ENCODE measurements at places on chromosomes 4 and X. TPM values are rescaled to one million over a fixed set of nuclear protein-coding genes. Genes with fewer than 3 reads are reported as not detected.

Gene MAMLD1
- 0.43 TPM for total RNA-seq

Gene TRAM1L1
- total RNA-seq, result 3.3 TPM

Gene HAUS7
- total RNA-seq, result 101 TPM

Gene SSX3
- not detected for total RNA-seq

Gene ZBTB49
- total RNA-seq, result 0.52 TPM

Gene RENBP
- not detected for total RNA-seq

Gene NOX1
- total RNA-seq, result not detected

Gene SULT1B1
- total RNA-seq, result not detected

Gene SPINK2
- total RNA-seq, result not detected

Gene UGT2B10
- total RNA-seq, result not detected

Gene CDS1
- total RNA-seq, result not detected

Gene MAGEC2
- total RNA-seq, result not detected

Gene KLB
- not detected for total RNA-seq

Gene RNF150
- 9.1 TPM for total RNA-seq

GRCh38 chrX:24268786-24269185 lies 45.1 kb downstream of the SUPT20HL2 start:
- no peak for DNase-seq

- no peak for DNase-seq
These were observed 60.4 kb upstream of the IRF2 start for GRCh38 chr4:184534511-184535391.

- no peak for DNase-seq
These were observed 4.9 kb upstream of the ZNF630 start for GRCh38 chrX:48076343-48076742.

DNA sequence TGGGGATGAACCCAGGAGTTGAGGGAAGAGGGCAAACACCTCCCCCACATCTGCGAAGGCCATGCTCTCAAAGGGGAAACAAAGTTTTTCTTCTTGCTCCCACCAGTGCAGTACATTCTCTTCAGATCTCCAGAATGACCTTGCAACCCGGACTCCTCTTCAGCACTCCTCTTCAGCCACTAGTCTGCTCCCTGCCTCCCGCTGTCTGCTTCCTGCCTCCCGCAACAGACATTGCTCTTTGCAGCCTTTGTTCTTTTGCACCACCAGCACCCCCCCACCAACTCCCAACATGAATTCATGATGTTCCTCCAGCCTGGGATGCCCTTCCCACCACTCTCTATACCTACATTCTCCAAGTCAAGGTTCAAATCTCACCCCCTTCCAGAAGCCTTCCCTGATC lies 32.1 kb downstream of the UTP14A start:
- DNase-seq, result no peak

DNA sequence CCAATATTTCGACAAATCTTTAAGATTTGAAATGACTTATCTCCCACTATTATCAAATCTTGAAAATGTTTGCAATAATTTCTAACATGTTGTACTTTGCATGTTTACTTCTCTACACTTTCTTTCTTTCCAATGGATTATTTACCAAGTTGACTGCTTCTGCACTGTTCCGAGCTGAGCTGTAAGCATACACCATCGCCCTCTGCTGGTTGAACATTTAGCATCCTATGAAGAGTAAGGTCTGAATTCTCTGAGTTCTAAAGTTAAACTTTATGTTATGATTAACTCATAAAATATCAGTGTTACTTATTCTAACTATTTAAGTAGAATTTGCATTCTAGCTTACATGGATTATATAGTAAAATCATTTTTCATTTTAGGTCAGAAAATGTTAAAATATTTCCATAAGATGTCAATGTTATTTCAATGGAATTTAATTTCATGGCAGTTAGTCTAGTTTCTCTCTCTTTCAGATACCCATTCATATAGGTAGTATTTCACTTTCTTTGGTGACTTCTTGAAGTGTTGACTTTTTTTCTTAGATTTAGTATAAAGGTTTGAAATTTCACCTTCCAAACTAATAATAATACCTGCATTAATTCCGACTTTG lies 137.4 kb downstream of the DKK2 start:
- peak; percentile 15 for DNase-seq

- DNase-seq, result no peak
These were observed 37.4 kb upstream of the NDP start for GRCh38 chrX:44010626-44011025.

- peak; percentile 92 for DNase-seq
These were observed 2.2 kb downstream of the ATP8A1 start for GRCh38 chr4:42654631-42655268.

GRCh38 chr4:142354794-142355420 lies 491.2 kb downstream of the INPP4B start:
- no peak for DNase-seq

- DNase-seq, result no peak
These were observed 34.9 kb downstream of the TIGD2 start for GRCh38 chr4:89146196-89146595.

- DNase-seq, result no peak
These were observed 87.9 kb upstream of the WDR1 start for GRCh38 chr4:10204401-10205058.

DNA sequence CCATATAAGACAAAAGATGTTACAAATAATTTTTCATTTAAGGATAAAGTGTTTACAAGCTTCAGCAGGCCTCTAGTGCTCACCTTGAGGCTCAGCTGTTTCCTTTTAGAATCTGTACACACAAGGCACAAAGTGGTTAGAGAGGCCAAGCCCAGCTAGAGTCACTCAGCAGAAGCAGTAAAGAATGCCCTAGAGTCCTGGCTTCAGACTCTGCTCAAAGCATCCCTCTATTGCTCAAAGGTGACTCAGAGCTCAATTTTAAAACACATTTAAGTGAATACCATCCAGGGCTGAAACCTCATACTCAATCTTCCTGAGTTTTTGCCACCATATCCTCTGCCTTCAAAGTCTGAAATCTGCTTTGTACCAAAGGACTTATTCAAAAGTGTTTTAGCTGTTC lies 22.6 kb upstream of the PHF8 start:
- DNase-seq, result no peak

GRCh38 chr4:152290366-152290921 lies 245.4 kb downstream of the FBXW7 start:
- DNase-seq, result no peak

DNA sequence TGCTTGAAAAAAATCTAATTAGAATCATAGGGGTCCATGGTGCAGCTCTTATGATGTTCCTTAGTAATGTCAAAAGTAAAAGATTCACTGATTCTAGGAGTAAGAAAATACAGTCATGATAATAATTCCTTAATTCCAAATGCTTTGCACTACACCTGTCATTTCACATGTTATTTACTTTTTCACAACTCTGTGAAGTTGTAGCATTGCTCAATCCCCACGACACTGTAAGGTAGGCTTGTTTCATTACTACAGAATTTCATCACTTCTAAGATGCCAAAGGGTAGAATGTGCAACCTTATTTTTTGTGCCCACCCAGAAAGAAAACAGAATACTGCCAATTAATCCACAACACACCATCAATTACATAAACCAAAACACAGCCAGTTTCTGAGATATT lies 46.1 kb upstream of the LNX1 start:
- no peak for DNase-seq

DNA sequence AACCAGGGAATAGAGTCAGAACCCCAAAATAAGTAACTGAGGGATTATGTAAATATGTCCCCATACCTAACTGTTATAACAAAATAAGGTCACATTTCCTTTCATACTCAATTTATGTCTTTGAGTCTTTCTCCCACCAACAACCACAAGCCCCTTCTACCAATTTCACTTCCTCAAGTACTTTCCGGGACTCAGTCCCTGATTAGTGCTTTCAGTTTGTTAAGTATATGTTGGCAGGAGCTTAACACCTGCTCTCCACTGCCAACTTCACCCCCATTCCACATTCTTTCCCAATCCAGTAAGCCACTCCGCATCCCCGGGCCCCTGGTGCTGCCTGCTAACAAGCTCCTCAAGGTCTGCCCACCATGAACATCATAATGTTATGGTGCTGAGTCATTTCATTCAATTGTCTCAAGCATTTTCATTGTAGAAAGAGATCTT lies 71.3 kb upstream of the SPRY1 start:
- peak; percentile 15 for DNase-seq

GRCh38 chr4:20890761-20891160 lies 190.5 kb downstream of the PACRGL start:
- no peak for DNase-seq

DNA sequence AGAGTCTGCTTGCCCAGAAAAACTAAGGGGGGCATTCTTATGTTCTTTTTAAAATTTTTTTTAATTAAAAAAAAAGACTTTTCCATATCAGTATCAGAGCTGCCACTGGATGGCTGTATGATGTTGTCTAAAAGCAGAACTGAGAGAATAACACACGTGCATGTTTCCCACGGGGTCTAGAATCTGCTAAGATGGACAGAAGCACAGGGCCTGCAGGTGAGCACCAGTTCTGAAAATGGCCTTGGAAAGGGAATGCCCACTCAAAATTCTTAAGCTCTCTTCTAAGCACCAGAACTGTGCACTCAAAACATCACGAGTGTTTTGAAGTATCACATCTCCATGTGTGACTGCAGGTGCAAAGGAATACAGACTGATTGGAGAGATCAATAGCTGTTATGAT lies 61.1 kb downstream of the ARAP2 start:
- DNase-seq, result no peak

DNA sequence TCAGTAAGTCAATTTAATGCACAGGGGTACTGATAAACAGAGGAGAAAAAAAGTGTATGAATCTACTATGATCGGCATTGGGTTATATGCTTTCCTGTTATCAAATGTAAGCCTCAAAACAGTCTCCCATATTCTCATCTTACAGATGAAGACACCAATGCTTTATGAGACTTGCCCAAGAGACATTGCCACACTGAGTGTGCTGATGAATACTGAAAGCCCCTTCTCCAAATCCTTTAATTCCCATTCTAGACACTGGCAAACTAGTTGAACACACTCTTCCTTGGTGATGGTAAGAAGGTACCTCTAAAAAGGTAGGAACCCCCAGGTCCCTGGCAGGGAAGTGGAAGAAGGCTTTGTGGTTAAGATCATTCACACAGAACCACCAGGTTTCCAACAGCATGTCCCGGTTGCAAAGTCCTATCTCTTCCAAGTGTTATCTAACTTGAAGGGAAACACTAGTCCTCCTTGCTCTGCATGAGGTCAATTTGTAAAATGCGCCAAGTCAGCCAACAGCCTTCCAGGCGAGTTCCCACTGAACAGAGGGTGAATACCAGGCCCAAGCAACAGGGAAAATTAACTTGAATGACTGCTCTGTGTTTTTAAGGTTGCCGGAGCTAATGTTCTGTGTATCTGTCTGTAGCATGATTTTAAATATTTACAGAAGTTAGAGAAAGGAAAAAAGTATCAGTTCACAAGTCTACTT lies 5.1 kb downstream of the SETD7 start:
- no peak for DNase-seq

DNA sequence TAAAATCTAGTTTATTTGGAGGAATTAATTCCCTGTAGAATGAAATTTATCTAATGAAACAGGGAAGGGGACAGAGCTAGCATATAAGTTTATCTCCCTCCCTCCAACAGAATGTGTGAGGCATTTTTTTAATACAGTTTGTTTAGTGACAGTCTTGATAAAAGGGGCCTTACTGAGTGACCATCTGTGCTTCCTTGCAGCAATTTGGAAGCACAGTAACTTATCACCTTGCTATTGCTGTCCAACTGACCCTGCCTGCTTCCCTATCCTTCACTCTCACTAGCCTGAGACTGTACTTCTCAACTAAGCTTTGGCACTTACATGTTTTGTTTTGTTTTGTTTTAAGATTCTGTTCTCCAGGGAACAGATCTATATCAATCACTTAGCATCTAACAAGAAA lies 31.1 kb upstream of the KCTD8 start:
- DNase-seq, result no peak

- DNase-seq, result no peak
These were observed 389.6 kb downstream of the ARHGAP24 start for GRCh38 chr4:85864259-85865205.

DNA sequence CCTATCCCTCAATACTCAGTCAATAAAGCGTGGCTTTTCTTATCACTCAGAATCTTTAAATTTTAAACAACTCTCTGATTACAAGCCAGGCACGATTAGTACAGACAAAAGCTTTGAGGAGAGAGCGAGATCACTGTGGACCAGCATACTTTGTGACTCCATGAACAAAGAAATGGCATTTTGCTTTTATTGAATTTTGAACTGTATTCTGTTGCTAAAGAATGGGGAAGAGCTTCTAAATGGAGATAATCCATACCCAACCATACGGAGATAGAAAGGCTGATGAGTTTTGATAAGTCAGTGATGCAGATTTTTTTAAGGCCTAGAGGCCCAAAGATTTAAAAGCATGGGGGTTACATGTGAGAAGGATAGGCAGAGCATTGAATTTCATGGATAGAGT lies 259.1 kb downstream of the DACH2 start:
- no peak for DNase-seq

DNA sequence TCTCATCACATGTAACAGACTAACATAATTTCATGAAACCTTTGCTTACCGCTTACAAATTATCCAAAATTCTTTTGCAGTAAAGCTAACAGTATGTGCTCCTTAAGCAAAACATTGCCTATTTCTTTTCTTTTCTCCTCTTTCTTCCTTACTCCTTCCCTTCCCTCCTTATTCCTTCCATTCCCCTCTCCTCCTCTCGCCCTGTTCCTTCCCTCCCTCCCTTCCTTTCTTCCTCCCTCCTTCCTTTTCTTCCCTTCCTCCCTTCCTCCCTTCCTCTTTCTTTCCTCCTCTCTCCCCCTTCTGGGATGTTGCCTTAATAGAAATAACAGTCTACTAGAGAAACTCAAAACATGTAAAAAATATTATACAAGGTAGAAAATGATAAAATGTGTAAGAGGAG lies 246.4 kb downstream of the TENM3 start:
- DNase-seq, result no peak

DNA sequence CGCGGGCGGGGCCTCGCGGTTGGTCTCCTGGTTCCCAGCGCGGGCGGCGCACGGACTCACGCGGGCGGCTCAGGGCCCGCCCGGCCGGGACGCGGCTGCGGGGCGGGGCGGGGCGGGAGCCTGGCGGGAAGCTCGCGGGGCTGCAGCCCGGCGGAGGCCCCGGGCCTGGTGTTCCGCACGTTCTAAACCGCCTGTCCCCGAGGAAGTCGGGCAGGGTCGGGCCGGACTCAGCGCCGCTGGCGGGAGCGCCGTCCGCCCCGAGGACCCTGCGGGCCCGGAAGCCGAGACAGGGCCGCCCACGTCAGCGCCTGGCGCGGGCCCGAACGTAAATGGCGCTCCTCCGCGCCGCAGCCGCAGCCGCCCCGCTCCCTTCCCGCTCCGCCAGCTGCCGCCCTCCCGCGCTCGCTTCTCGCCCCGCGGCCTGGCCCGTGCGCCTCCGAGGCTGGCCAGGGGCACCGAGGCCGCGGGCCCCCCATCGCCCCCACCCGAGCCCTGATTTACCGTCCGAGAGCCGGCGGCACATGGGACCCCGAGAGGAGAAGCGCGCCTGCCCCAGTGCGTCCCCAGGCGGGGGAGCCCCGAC lies 309 bp upstream of the CTBP1 start:
- peak; percentile 83 for DNase-seq

All from MG63 (cell line).